Posterior vena cava (tissue), 2 donors: ENCODE measurements at places on chromosomes 7 and 10. TPM values are rescaled to one million over a fixed set of nuclear protein-coding genes. Genes with fewer than 3 reads are reported as not detected.

MRLN gene
- total RNA-seq, result 0.38 TPM

CLRN3 gene
- not detected for total RNA-seq

INMT gene
- 83.8 TPM for total RNA-seq

OPN4 gene
- not detected for total RNA-seq

SYT15B gene
- total RNA-seq, result 2.9 TPM

ACTA2 gene
- total RNA-seq, result 6,560 TPM

YAE1 gene
- total RNA-seq, result 18.0 TPM

SEMA3A gene
- 19.4 TPM for total RNA-seq

LEP gene
- 1.5 TPM for total RNA-seq

ADRB1 gene
- total RNA-seq, result 0.32 TPM

CYTH3 gene
- total RNA-seq, result 31.5 TPM

TPST1 gene
- total RNA-seq, result 21.4 TPM

ASZ1 gene
- total RNA-seq, result not detected

ZNRF2 gene
- total RNA-seq, result 13.5 TPM

ZDHHC4 gene
- 34.2 TPM for total RNA-seq

NODAL gene
- not detected for total RNA-seq
